ENCODE measurements at places on chromosomes 6 and 20.

DNA sequence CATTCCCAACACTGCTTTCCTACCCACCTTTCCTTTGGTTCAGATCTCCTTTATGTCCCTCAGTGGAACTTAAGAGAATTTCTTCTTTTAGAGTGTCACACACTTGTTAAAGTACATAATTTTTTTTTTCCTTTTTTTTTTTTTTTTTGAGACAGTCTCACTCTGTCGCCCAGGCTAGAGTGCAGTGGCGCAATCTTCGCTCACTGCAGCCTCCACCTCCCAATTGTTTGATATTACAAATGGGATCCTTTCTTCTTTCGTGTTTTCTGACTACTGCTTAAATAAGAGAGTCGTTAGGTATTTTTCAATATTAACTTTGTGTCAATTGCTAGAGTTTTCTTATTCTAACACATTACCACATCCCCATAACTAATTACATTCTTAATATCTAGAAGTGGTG, 29.1 kb downstream of the NUP153 start:
- no peak for DNase-seq

DNA sequence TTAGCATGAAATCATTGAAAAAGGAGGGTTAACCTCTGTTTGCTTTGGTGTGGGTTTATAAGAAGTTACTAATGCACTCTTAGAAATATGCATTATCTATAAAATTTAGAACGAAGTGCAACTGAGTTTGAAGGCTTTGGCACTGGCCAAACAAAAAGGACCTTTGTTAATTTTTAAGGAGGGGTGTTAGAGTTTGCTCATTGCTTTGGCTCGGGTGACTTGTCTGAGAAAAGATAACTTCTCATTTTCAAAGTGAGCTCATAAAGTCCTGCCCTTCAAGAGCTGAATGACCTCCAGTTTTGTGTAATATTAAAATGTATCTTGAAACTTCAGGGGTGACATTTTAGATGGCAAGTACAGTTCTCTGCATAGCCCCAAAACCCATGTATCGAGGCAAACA, 25.9 kb downstream of the NEDD9 start:
- DNase-seq, result no peak

GRCh38 chr20:46349742-46350056, 41.4 kb upstream of the CDH22 start:
- DNase-seq, result no peak

GRCh38 chr6:66735106-66735890, 1028.3 kb upstream of the EYS start:
- no peak for DNase-seq

DNA sequence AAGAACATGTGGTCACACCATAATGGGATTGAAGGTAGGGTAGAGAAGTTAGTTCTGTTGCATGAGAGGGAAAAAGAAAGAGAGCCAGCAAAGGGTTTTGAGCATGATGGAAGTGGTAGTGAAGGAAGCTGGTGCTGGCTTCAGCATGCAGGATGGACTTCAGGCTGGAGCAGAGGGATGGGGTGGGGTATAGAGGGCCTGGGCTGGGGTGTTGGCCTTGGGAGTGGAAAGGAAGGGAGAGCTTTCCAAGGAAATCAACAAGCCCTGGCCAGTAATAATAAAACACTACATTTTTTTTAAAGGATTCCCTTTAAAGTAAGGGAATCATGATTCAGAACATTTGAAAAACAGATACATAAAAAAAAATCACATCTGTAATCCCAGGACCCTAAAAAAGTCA, 61.2 kb downstream of the LAMA4 start:
- DNase-seq, result no peak

DNA sequence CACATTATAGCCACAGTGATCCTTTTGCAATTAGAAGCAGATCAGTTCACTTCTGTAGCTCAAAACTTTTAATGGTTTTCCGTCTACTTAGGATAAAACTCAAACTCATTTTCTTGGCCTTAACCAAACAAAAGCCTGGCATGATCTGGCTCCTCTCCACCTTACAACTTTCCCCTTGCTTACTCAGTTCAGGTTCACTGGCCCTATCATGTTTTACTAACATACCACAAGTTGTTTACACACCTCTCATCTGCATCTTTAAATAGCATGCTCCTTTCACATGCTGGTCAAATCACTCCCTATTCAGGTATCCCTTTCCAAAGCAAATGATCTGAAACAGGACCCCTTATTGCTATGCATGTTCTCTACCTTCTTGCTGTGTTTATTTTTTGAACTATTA, 191.4 kb upstream of the FAM83B start:
- peak; percentile 2 for DNase-seq

- DNase-seq, result no peak
Observed at GRCh38 chr6:138849791-138850190, 53.9 kb downstream of the ECT2L start.

DNA sequence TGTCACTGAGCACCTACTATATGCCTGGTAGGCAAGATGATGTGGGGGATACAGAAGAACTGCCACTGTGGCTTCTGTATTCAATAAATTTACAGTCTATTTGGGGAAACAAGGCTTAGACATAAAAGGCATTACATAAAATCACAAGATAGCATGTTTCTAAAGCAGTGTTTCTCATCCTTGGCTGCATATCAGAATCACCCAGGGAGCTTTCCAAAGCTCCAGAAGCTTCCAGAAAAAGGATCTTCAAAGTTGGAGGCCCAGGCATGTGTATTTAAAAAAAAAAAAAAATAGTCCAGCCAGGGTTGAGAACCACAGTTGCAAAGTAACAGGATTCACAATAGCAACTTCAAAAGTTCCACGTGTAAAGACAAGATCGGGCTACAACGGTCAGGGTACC, 112.4 kb upstream of the SPACA1 start:
- DNase-seq, result no peak

- DNase-seq, result no peak
Observed at GRCh38 chr20:8901237-8902025, 167.5 kb upstream of the PLCB4 start.

- DNase-seq, result peak; percentile 63
Observed at GRCh38 chr6:158817728-158818580, 1.2 kb downstream of the EZR start.

- no peak for DNase-seq
Observed at GRCh38 chr6:85081102-85081501, 316.7 kb upstream of the TBX18 start.

DNA sequence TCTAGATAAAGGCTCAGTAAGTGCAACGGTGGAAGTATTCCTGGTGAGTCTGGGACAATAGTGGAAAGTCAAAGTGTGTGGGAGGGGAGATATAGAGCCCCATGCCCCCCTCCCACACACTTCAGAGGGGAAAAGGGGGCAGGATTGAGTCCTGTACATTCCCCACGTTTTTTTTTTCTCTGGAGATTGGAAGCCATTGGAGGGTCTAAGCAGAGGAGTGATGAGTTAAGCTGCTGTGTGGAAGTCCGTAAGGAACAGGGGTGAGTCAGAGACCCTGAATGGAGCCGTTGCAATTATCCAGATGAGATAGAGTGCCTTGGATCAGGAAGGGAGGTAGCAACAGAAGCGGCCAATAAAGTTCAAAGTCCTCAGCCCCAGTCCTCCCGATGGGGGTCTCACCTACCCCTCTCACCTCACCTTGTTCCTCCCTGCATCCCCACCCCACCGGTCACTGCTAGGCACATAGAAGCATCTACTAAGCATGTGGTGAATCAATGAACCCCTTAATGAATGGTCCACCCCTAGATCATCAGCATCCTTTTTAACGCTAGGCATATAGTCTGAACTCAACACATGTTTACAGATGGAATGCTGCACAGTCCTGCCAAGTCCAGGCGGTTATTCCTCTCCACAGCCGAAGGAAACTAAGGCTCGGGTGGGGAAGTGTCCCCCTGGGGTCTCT, 662 bp upstream of the SLC9A8 start:
- DNase-seq, result peak; percentile 22

GRCh38 chr20:54144847-54145414, 28.9 kb downstream of the CYP24A1 start:
- DNase-seq, result no peak

GRCh38 chr6:34911822-34912221, 22.8 kb downstream of the ANKS1A start:
- DNase-seq, result no peak

DNA sequence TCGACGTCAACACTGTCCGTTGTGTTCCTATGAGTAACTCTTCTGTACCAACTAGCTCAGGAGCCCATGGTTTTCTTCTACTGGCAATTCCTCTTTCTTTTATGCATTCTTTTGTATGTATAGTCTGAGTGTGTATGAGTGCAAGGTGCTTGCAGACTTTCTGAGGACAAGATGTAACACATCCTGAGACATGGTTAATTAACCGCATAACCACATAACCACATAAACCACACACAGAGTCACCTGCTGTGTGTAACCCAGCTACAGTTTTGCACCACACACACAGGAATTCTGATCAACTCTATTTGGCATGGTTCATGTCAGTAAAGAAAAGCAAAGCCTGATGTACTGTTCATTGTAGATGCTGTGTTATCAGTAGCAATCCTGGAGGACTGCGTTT, 98.6 kb downstream of the DACT2 start:
- no peak for DNase-seq

DNA sequence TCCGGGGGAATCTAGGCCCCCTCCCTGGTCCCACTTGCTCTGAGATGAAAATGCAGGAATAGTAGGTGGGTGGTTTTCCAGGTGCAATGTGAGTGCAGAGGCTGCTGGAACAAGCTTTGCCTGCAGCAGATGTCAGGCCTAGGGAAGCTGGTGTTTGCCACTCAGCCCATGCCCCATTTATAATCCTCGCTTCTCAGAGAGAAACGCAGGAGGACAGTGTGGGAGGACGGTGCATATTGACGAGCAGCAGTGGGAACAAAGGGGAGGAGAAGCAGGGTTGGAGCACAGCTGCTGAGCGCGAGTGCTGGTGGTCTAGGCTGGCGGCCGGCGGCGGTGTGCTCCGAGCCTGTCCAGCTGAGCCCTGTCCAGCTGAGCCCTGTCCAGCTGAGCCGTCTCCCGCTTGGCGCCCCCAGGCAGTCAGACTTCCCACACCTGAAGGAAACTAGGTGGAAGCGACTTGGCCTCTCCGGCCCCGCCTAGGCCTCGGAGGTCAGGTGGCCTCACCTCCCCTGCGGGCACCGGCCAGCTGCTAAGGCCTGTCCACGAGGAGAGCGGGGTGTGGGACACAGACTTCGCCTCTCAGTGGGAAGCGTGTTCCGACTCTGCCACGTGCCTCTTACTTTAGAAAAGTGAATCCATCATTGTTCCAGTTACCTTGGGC, 49.7 kb upstream of the FRMD1 start:
- no peak for DNase-seq

DNA sequence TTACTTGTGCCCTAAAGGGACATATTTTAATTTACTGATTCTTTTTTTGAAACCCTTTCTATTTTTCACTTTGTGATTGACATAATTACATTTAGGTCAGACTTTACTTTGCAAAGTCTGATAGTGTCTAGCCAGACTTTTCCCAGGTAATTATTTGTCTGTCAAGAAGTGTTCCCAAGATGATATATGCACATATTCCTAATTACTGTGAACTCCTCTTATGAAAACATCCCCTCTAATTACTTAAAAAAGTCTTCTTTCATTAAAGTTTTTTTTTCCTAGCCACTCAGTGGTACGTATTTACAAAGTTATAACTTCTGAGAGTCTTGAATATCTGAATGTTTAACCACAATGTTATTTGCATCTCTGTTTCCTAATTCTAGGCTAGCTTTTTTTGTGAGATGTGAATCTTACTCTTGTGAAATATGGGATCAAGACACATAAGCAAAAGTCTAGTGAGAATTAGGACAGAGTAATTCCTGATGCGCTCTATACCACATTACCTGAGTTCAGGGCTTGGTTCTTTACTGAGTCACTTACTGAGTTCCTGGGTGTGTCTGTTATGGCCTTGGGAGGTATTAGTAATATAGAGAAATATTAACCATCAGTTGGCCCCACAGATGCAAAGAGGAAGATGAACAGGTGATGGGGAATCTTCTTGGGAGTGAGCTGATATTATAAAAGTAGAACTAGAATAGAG, 27.9 kb downstream of the FAM83B start:
- DNase-seq, result no peak

- DNase-seq, result no peak
Observed at GRCh38 chr20:15609921-15610320, 963.3 kb downstream of the KIF16B start.

DNA sequence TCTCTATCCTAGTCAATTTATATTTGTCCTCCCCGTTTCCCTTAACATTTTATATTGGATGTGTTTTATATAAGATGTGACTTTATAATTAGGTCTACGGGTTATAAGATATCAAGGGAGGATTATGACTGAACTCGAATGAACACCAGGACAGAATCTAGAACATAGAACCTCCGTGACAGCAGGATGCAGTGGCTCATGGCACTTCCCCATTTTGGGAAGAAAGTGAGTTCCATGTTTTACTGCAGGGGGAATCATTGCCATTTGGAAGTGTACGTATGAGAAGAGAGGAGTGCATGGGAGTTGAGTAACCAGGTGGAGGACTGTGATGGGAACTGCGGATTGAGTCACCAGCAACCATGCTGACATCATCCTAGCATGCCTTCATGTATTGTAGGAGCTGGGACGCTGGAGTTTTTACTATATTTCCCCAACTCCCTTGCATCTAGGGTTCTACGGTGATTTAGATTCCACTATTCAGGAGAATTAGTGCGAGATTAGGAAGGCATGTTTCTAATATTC, 56.1 kb upstream of the FOXC1 start:
- DNase-seq, result no peak

GRCh38 chr6:73516514-73517489, 4.0 kb downstream of the EEF1A1 start:
- no peak for DNase-seq

- no peak for DNase-seq
Observed at GRCh38 chr6:71608646-71609045, 277.7 kb upstream of the RIMS1 start.

DNA sequence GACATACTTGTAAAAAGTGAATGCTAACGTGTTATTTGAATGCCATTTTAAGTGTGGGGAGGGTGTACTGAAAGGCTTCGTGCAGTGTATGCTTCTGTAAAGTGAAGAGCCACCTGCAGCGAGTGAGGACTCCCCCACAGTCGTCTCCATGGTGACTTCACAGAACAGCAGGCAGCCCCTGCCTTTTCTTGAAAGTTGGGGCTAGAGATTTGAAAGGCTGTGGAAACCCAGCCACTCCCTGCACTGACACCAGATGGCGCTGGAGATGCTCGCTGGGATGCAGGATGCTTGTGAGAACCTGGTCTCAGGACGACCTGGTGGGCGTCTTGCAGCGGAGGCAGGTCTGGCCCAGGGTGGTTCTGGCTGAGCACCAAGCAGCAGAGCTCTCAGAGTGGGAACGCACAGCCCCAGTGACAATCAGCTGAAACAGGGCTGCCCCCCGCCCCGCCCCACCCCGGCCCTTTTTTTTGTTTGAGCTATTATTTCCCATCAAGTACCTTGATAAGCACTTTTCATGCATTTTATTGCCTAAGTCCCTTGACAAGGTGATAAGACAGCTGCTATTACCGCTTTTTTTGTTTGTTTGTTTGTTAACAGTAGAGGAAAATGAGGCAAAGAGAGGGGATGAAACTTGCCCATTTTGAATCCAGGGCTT, 150.3 kb downstream of the SYCP2 start:
- peak; percentile 28 for DNase-seq

- DNase-seq, result no peak
Observed at GRCh38 chr6:163252061-163252591, 162.4 kb upstream of the QKI start.

DNA sequence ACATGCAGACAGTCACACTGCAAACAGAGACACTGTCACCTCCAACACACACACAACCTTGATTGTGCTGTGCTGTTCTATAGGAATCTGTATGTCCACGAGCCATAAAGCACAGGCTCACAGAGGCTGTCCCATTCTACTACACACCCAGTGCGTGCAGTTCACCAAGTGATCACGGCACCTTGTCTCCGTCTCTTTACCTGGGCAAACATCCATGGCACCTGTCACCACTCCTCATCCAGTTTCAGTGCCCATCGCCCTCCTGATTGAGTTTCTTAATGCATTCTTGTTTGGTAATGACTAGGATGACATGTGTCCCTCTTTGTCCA, 65.8 kb upstream of the STMND1 start:
- no peak for DNase-seq

Measured in NCI-H2081 (cell line).